ENCODE measurements at places on chromosomes 6 and 20.

- DNase-seq = no peak
Measured at GRCh38 chr20:31440012-31440659, at the start of gene DEFB123. TSS of gene DEFB123 (plus strand) at chr20:31440632. CDS start at chr20:31440699, 67 bp downstream.

- DNase-seq = no peak
Measured at GRCh38 chr6:122751326-122751725, 28.2 kb upstream of the FABP7 start.

GRCh38 chr6:168179133-168179532, 100.1 kb upstream of the FRMD1 start:
- DNase-seq = no peak

- DNase-seq = no peak
Measured at GRCh38 chr6:169619650-169620049, 82.2 kb downstream of the WDR27 start.

DNA sequence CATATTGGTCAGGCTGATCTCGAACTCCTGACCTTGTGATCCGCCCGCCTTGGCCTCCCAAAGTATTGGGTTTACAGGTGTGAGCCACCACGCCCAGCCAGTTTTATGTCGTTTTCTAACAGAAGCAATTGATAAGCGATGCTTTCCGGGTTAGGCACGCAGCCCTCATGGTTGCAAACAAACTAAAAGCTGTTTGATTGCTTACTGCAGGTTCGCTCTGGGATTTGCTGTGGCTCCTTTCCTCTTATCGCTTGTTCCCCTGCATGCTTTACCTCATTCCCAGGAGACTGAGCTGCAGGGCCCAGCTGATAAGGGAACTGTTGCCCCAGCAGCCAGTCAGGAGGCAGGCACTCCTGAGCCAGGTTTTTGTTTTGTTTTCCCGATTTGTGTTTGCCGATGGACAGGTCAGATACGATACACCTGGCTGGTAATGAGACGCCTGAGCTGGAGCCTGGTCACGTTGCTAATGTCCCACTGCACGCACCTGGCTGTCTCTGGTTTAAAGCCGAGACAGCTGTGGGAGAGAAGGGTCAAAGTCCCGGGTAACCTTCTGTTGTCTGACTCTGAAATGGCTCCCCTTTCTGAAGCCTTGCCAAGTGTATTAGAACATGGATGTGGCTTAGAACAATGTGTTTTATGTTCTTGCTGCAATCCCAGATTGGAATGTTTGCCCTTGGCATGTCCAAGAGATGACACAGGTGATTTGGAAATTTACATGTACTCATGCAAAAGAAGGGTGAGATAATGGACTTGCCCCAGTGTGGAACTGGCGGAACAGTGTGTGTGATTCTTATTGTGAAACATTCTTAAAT, 19.9 kb downstream of the DSP start:
- no peak for DNase-seq

DNA sequence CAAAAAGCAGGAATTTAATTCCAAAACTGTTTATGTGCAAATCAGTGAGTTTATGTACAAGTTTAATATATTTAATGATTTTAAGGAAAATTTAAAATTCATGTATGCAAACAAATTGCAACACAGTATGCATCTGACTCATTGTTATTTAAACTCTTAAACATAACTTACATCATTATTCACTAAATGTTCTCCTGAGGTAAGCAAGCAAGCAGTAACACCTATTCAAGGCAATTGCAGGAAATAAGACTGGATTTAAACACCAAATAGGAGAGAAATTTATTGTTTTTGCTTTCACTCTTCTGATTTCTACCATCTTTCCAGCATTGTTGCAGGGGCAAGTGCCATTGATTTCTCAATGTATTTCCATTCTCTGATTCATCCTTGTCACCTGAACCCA, 239.5 kb downstream of the TFAP2A start:
- DNase-seq = no peak

DNA sequence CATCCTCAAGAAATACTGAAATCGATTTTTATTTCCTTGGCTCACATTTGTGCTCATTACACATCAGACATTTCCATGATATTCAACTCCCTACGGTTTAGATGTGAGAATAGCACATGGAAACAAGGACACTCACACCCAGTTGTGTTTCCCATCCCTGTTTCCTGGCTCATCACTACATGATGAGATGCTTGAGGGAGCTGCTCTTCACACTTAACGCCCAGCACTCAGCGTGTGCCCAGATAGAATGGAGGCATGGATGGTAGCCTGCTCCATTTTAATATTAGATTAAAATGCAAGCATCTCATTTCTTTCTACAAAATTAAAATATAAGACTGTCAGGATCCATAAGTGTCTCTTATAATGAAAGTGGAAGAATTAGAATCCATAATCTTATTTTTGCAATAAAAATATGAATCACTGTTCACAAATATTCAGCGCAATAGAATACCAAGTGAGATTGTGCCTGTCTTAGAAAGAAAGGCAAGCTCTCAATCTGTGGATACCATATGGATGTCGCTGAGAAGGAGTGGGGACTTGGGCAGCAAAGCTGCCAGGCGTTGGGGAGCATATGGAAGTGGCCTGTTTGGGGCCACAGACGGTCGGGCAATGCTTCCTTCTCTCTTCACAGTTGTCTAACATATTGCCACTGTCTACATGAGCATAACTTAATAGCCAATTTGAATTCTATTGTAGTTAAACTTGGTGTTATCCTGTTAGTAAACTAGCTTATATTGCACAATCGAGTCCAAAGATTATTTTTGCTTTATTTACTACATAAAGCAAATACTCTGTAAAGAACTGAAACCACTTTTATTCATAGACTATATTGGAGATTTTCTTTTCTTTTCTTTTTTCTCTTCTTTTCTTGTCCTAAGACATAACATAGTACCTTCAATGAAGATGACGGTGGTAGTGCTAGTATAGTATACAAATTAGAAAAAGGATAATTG, 206.8 kb upstream of the QKI start:
- no peak for DNase-seq

- no peak for DNase-seq
Measured at GRCh38 chr20:17714597-17714996, 14.8 kb downstream of the BANF2 start.

- DNase-seq = no peak
Measured at GRCh38 chr20:62876902-62877816, 15.5 kb upstream of the TCFL5 start.

- no peak for DNase-seq
Measured at GRCh38 chr6:74491844-74492374, 713.9 kb downstream of the COL12A1 start.

GRCh38 chr6:32581315-32582095, 8.1 kb downstream of the HLA-DRB1 start:
- no peak for DNase-seq

- no peak for DNase-seq
Measured at GRCh38 chr20:60268491-60268890, 310.3 kb downstream of the CDH26 start.

DNA sequence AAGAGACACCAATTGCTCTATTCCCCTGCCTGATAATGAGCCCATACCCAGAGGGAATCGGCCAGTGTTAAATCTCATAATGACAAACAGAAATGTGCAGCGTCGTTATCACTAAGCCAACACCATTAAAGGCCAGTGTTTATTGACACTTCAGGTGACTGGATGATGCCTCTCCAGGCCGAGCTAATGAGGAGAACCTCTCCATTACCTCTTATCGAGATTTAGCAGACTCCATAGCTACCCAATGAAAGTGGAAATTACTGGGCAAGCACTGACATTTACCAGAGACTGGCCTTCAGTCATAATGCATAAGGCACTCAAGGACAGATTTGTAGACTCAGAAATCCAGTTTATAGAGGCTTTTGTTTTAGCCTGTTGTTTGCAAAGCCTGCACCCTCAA, 669.5 kb downstream of the MAFB start:
- DNase-seq = no peak

- no peak for DNase-seq
Measured at GRCh38 chr6:9236443-9236842, 801.1 kb upstream of the SLC35B3 start.

DNA sequence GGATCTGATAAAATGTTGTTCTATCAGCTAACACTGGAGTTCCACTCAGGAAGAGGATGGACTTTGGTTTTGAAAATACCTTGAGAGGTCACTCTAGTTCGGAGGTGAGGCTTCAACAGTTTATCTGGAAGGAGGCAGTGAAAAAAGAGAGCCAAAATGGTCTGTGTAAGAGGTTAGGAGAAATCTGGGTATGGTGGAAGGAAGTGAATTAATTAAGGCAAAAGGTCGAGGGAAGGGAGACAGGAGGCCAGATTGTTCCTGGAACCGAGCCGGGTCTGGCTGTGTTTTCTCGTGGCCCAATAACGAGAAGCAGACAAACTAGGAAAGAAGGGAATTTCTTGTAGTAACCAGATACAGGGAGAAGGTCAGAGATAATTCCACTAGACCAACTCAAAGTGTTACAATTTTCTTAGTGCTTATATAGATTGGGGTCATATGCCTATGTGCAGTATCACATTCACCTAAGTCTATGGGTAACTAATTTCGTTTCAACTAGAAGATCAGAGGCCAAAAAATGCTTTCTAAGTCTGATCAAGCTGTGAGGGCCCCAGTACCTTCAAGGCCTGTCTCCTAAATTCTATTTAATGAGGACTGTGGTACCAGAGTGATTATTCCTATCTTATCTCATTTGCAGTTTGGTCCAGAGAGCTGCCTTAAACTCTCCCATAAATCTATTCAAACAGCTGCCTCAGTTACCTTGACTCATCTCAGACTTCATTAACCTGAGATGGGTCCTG, 96.0 kb upstream of the SNX9 start:
- no peak for DNase-seq

DNA sequence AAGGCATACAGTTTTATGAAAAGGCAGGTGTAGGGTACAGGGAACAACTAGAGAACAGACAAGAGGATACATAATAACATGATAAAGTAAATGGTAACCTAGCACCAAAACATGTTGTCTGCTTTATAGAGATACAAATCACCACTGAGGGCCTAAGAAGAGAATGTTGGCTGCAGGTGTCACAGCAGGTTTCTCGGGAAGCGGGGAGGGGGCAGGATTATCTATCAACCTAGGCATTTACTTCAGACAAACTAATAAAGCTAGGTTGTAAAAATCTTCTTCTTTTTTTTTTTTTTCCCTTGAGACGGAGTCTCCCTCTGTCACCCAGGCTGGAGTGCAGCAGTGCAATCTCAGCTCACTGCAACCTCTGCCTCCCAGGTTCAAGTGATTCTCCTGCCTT, 22.7 kb downstream of the PIM1 start:
- no peak for DNase-seq
